ENCODE measurements at places on chromosomes 13 and 19.

GRCh38 chr19:58354478-58355030 lies 1.3 kb upstream of the A1BG start:
- no peak for DNase-seq

- DNase-seq = no peak
Measured at GRCh38 chr13:108929532-108930206, 300.3 kb downstream of the MYO16 start.

DNA sequence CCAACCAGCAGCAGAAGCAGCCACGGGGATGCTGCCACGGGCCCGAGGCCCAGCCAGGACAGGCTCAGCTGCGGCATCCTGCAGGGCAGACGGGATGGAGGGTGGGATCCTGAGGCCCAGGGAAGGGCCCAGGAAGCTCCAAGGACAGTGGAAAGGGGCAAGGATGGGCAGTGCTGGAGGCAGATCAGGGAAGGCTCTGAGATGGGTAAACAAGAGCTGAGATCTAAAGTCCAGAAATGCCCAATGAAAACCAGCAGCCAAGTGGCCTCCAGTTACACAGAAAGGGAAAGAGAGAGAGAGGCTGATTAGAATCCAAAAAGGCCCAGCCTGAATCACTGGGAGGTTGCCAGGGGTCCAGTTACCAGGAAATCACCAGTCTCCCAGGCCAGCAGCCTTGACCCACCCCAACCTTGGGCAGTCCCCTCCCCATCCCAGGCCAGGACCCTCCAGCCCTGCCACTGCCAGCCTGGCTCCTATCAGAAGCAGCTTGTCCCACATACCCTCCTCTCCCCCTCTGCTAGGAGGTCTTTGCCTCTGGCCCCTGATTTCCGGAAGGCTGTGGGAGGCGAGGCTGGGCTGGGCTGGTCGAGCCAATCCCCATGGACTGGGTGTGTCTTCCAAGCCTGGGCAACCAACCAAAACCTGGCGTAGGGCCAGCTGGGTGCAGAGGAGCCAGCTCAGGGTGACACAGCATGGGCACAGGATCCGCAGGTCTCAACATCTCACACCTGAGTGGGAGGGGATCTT lies at the start of gene CYP4F11:
Gene CYP4F11, minus strand, starts transcription at position 198 of the 747 bp plus-strand sequence. Its CDS starts 121 bp downstream, at position 77.
- DNase-seq = no peak

- no peak for DNase-seq
Measured at GRCh38 chr19:58544591-58545285, 874 bp downstream of the TRIM28 start.

DNA sequence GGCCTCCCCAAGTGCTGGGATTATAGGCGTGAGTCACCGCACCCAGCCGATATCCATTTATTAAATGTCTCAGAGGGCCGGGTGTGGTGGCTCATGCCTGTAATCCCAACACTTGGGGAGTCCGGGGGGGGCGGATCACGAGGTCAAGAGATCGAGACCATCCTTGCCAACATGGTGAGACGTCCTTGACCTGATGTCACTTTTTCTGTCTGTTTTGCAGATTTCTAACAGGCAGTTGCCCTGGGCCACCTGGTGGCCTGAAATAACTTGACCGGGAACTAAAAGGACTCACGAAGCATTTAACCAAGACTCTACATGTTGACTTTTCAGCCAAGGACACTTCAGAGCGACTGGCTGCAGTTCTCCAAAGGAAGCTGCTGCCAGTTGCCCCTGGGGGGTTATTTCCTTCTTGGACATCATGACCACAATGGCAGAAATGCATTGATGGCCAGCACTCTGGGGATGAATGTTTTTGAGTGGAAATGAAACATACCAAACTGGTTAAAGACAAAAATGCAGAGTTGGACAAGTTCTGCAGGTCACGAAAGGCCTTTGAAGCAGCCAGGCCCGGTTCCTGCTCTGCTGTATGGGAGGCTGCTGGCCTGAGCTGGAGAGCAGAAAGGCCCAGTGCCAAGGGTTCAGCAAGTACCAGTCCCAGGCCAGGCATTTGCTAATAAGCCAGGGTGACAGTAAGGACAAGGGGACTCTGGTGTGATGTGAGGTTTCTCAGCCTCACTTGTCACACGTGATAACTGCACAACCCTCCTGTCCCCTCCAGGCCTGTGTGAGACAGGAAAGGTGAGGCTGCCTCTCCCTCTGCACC lies 8.3 kb downstream of the ZNF837 start:
- DNase-seq = no peak

DNA sequence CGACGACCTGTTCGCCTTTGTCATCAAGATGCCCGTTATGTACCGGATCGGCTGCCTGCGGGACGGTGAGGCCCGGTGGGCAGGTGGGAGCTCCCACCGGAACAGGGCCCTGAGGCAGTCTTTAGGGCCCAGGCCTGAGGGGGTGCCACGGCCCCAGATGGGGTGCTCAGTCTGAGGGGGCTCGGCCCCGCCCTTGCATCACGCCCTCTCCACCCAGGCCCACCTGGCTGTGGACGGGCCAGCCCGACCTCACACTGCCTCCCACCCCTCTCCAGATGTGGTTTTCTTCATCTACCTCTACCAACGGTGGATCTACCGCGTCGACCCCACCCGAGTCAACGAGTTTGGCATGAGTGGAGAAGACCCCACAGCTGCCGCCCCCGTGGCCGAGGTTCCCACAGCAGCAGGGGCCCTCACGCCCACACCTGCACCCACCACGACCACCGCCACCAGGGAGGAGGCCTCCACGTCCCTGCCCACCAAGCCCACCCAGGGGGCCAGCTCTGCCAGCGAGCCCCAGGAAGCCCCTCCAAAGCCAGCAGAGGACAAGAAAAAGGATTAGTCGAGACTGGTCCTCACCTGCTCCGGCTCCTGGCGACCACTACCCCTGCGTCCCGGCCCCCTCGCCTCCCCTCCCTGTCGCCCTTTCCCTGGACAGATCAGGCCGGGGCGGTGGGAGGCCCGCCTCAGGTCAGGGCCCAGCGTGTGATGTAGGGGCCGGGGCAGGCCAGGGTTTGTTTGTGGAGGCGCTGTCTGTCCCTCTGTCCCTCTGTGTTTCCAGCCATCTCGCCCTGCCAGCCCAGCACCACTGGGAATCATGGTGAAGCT lies 8.7 kb upstream of the RELB start:
- no peak for DNase-seq

Data from NT2/D1 (cell line).